Naive thymus-derived CD8-positive, alpha-beta T cell (primary cell): ENCODE measurements at places on chromosomes 7 and 10. TPM values are rescaled to one million over a fixed set of nuclear protein-coding genes. Genes with fewer than 3 reads are reported as not detected.

Gene PNLIPRP3
- total RNA-seq, result not detected

Gene MLXIPL
- not detected for total RNA-seq

Gene PDE1C
- total RNA-seq, result not detected

Gene POM121L12
- not detected for total RNA-seq

Gene NUTM2E
- 0.96 TPM for total RNA-seq

Gene OPN4
- not detected for total RNA-seq

Gene CFAP58
- not detected for total RNA-seq

Gene LFNG
- total RNA-seq, result 153 TPM

Gene MMP21
- total RNA-seq, result 0.71 TPM

Gene C10orf143
- total RNA-seq, result 19.6 TPM

Gene CTAGE4
- total RNA-seq, result 1.9 TPM

Gene LRRC27
- 7.9 TPM for total RNA-seq

Gene ITIH5
- not detected for total RNA-seq

Gene IGF2BP3
- not detected for total RNA-seq
